Diencephalon (tissue), 1 donor: ENCODE measurements at places on chromosomes 1 and 21. TPM values are rescaled to one million over a fixed set of nuclear protein-coding genes. Genes with fewer than 3 reads are reported as not detected.

The LRRC39 gene
- total RNA-seq: 11.3 TPM

The AGT gene
- 42.4 TPM for total RNA-seq

The PKLR gene
- 0.23 TPM for total RNA-seq

The PGLYRP3 gene
- not detected for total RNA-seq

The C8A gene
- total RNA-seq: not detected

The WNT9A gene
- total RNA-seq: 2.8 TPM

The FCRL5 gene
- not detected for total RNA-seq

The ARMH1 gene
- 5.8 TPM for total RNA-seq

The CLCA1 gene
- not detected for total RNA-seq

The CADM3 gene
- total RNA-seq: 134 TPM

The RIMKLA gene
- total RNA-seq: 25.4 TPM

The FAM72B gene
- total RNA-seq: 2.8 TPM

The BSDC1 gene
- 58.4 TPM for total RNA-seq

The FLG2 gene
- total RNA-seq: not detected

The NR5A2 gene
- 0.69 TPM for total RNA-seq

The PKP1 gene
- total RNA-seq: 0.92 TPM

The PPFIA4 gene
- 32.8 TPM for total RNA-seq
